ENCODE measurements at places on chromosomes 3 and 15.

GRCh38 chr3:126433496-126434263, 39.0 kb downstream of the CFAP100 start:
- no peak for DNase-seq

GRCh38 chr15:57527382-57528091, 64.2 kb upstream of the MYZAP start:
- DNase-seq = no peak

GRCh38 chr15:30001602-30002001, 81.2 kb upstream of the GOLGA8J start:
- DNase-seq = no peak

DNA sequence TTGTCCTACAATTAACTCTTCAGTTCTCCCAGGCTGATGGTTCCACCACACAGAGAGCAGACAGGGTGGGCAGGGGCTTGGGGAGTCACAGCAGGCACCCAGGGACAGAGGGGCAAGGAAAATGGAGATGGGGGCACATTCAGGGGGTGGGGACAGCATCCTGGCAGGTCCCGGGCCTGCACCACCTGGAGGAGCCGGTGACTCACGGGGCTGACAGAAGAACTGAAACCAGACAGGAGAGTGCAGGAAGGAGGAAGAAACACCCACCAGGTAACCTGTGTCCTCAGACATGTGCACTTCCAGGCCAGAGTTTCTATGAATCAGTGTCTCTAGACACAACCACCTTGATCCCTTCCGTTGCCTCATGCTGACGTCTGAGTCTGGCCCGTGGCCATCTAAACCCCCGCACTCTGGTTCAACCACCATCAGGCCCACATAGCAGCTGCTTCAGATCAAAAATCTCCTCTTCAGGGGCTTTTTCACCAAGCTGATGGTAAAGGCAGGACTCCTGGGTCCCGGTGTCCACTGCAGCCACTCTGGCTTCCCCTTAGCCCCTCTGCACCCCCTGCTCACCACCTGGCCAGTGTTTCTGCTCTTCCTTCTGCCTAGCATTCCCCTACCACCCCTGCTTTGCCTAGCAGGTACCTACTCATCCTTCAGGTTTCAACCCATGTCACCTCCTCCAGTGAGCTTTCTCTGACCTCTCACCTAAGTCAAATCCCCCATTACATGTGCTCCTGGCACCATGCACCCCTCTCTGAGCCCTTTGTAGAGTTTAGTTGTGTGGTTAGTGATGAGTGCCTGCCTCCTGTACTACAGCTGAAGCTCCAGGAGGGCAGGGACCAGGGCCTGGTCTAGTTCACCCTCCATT, 16.5 kb upstream of the CYP11A1 start:
- DNase-seq = no peak

DNA sequence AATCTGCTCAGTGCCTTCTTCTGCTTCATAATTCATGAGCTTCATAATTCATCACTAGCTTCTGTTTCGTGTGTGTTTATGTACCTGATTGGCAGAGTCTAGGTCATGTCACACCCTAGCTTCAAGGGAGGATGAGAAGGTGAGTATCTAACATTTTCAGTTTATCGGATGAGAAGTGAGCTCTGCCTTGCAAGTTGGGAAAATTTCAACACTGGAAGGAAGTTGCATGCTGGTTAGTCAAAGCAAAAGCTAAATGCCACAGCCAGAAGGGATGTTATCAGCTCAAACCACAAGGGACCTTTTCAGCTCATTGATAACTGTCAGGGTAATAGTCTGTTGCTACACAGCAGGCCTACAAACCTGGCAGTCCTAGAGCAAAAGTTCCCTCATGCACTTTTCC, 7.3 kb upstream of the TNFSF10 start:
- no peak for DNase-seq

Data from naive thymus-derived CD8-positive, alpha-beta T cell (primary cell).